ENCODE measurements at places on chromosomes 16 and 17.

- DNase-seq = peak; percentile 3
Measured at GRCh38 chr16:88505405-88506082, 52.5 kb downstream of the ZFPM1 start.

DNA sequence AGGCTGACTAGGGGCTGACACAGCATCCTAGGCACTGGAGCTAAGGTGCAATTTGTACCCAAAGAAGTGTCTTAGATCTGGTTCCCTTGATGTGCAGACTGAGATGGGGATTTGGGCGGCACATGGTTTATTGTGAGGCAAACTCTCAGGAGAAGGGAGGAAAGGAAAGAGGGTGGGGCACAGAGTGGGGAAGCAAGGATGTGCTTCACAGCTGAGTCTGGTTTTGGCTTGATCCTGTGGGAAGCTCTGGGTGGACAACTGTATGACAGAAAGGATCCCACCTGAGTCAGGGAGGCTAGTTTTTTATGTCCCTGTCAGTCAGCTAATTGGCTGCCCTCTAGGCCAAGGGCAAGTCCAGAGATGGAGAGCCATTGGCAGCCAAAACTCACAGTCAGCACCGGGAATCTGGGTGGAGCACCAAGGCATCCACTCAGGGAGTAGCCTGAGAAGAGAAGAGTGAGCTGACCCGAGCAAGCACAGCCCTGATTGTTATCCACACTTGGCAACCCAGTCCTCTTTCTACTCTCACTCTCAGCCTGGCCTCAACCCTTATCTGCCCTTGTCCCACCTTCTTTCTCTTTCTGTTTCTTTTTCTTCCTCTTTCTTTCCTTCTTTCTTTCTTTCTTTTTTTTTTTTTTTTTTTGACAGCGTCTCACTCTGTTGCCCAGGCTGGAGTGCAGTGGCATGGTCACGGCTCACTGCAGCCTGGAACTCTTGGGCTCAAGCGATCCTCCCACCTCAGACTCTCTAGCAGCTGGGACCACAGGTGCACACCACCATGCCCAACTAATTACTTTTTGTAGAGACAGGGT, 12.0 kb downstream of the ARL4D start:
- DNase-seq = no peak

- DNase-seq = peak; percentile 50
Measured at GRCh38 chr17:73325527-73325842, 13.7 kb upstream of the CDC42EP4 start.

GRCh38 chr17:14092808-14093207, 23.5 kb downstream of the COX10 start:
- no peak for DNase-seq

GRCh38 chr16:85753559-85753958, 2.7 kb upstream of the C16orf74 start:
- no peak for DNase-seq
